CD4-positive, alpha-beta memory T cell (primary cell): ENCODE measurements at places on chromosomes 3 and 15. TPM values are rescaled to one million over a fixed set of nuclear protein-coding genes. Genes with fewer than 3 reads are reported as not detected.

DNA sequence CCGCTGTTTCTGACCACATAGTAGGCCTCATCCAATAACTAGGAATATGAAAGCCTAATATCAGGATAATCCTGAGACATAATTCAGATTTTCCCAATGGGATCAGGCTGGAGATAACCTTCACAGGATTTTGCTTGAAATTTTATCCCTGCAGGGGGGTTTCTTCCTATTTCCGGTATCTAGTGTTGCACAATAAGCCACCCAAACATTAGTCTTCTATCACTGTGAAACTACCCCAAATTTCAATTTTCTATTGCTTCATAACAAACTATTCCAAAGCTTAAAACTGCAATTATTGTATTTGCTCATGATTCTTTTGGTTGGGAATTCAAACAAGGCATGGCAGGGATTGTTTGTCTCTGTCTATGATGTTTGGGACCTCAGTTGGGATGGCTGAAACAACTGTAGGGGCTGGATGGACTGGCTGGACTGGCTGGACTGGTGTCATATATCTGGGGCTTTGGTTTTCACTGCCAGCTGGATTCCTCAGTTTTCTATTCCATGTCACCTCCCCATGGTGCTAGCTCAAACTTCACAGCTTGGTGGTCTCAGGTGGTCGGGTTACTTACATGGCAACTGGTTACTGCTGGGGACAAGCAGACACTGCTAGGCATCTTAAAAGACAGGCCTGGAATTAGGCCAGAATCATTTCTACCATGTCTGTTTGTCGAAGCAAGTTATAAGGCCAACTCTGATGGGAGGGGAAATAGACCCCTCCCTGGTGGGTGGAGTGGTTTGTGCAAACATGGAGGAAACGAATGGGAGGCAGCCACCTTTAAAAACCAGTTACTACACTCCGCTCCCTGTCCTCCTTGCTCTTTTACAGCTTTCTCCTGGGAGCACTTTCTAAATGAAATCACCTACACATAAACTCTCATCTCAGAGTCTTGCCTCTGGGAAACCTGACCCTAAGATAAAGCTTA is 88.2 kb upstream of the STT3B start:
- H3K4me3 ChIP-seq: no peak overlapping the region
- peaks cover 17% of the 10 kb centered on the region for H3K4me1 ChIP-seq
- H3K27ac ChIP-seq: no peak overlapping the region

- DNase-seq: no peak
- H3K27me3 ChIP-seq: no peaks in the 10 kb centered on the region
- peaks cover 52% of the 10 kb centered on the region for H3K36me3 ChIP-seq
- peaks cover 42% of the 10 kb centered on the region for H3K4me1 ChIP-seq
Measured at GRCh38 chr3:121661376-121661775, 673 bp upstream of the HCLS1 start.

DNA sequence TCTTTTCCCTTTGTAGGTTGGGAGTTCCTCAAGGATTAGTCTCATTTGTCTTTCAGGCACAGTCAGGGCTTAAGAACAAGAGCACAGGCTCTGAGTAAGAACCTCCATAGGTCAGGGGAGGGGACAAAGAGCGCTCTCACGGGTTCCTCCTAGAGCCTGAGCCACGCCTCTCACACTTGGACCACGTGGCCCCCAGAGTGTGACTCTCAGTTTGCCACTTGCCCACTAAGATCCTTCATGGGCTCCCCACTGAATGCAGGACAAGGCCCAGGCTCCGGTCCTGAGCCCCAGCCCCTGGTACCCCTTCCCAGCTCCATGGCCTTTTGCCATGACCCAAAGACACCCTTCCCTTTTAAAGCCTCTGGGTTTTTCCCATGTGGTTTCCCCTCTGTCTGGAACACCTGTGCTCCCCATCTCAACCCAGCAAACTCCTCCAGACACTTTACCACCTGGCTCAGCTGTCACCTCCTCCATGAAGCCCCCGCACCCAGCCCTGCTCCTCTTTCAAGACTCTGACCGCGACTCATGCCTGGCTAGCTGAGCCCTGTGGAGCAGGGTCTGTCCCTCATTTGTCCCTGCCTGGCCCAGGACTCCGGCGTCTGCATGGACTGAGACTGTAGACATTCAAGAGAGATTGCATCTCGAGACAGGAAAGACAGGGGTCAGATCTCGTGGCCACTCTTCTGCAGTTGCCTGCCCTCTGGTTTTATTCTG is 32.7 kb downstream of the IQSEC1 start:
- no peaks in the 10 kb centered on the region for H3K27me3 ChIP-seq
- peaks cover 4% of the 10 kb centered on the region for H3K4me1 ChIP-seq
- no peak for DNase-seq

DNA sequence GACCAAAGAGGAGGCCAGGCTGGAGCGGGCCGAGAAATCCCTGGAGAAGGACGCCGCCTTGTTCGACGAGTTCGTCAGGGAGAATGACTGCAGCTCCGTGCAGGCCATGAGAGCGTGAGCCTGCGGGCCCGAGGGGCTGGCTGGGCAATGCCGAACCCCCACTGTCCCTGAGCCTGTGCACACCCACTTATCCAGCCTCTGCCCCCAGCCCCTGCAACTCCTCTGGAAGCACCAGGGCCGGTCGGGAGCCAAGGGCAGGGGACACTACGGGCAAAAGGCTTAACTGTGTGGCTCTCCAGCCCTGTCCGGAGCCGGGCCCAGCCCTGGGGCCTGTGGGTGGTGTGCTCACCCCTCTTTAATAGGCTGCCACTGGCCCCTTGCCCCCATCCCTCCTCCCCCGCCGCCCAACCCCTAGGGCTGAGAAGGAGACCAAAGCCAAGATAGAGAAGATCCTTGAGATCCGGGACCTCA is 24.0 kb downstream of the CFAP100 start:
- no peak for DNase-seq
- H3K36me3 ChIP-seq: no peaks in the 10 kb centered on the region

DNA sequence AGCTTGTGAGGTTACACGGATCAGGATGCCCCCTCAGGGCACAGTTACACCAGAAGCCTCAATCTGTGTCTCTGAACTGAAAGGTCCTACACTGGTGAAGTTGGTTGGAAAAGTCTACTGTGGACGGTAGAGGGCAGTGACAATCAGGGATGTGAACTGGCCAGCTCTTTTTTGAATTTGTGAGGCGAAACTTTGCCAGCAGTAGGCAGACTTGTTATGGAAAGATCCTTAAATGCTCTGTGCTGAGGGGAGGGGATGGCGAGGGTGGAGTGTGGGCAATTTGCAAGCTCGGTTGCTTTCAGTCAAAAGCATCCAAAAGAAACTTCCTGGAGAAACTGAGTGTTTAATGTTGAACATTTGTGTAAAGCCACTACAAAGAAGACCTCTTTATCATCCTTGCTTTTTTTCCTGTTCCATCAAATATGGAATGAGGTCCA is 127.4 kb upstream of the ABHD17C start:
- H3K4me3 ChIP-seq: no peak overlapping the region
- no peak overlapping the region for H3K27ac ChIP-seq
- peak; percentile 3 for DNase-seq
- H3K27me3 ChIP-seq: no peaks in the 10 kb centered on the region
- H3K36me3 ChIP-seq: no peaks in the 10 kb centered on the region

LRRC2 gene
- total RNA-seq: 1.0 TPM

DNA sequence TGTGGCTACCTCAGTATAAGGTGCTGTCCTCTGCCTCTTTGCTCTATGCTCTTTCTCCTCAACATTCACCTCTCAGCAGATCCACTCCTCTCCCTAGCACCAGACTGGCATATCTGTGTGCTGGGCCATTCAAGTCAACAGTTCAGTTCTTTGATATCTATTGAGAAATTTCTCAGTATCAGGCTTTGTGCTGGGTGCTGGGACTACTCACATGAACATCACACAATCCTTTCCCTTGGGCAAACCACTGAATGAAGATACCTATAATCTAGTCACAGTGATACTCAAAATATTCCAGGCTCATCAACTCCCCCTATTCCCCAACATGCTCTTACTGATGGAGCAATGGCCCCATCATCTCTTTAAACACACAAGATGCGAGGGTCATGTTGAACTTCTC is 120.8 kb downstream of the RPL22L1 start:
- no peak overlapping the region for H3K27ac ChIP-seq
- H3K36me3 ChIP-seq: no peaks in the 10 kb centered on the region
- no peak for DNase-seq
- no peaks in the 10 kb centered on the region for H3K27me3 ChIP-seq
- no peaks in the 10 kb centered on the region for H3K4me1 ChIP-seq
- no peak overlapping the region for H3K4me3 ChIP-seq

DNA sequence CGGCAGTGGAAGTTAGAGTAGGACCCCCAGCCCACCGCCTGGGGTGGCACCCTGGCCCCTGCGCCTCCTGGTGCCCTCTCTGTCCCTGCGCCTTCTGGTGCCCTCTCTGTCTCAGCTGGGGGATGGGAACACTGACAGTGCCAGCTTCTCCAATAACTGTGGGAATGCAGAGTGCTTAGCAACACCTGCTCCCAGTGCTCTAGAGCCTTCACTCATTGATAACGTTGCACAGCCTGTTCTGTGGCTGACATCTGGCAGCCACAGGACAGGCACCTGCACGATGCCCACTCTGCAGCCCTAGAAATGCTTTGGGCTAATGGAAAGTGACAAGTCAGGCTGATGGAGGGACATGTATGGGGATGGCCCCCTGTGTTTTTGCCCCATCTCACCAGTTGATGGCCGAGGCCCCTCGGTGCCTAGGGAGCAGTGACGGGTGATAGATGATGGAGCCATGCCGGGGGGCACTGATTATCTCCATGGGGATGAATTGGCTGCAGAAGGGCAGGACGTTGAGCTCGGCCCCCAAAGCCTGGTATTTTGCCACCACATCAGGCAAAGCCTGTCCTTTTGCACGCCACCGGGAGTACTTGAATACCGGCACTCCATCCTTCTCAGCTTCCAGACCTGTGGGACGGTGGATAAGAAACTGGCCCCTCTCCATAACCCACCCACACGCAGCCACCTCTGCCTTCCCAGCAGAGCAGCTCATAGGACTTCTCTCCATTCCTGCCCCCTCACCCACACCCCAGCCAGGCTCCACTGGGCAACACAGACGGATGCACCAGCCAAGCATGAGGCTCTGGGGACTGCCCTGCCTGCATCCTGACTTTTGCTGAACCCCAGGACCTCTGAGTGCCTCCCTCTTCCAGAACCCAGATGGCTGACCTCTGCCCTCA is 22.1 kb downstream of the ALDH1L1 start:
- H3K4me3 ChIP-seq: no peak overlapping the region
- H3K27me3 ChIP-seq: no peaks in the 10 kb centered on the region
- H3K36me3 ChIP-seq: no peaks in the 10 kb centered on the region
- no peak for DNase-seq

ITIH1 gene
- not detected for total RNA-seq

DNA sequence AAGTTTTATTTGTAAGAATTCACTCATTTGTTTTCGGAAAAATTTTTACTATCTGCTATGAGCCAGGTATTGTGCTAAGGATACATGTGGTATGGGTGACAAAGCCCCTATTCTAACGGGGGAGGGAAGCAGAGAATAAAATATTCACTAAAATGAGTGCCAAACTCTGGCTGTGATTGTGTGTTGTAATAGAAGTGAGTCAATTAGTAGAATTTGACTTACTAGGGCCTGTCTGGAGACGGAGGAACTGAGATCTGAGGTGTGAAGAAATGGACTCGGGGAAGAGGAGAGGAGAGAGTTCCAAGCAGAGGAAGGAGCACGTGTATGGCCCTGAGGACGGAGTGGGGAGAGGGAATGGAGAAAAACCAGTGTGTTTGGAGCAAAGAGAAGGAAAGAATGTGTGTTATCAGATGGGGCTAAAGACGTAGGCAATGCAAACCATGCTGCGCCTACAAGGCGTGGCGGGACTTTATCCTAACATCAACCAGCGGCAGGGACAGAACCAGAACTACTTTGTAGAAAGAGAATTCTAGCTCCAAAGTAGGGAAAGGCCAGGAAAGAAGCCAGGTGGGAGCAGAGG is 89.1 kb downstream of the OSBPL10 start:
- no peaks in the 10 kb centered on the region for H3K27me3 ChIP-seq
- H3K36me3 ChIP-seq: no peaks in the 10 kb centered on the region
- H3K4me3 ChIP-seq: no peak overlapping the region
- H3K4me1 ChIP-seq: no peaks in the 10 kb centered on the region
- no peak for DNase-seq

GRCh38 chr3:119672776-119673175 is 4.4 kb downstream of the COX17 start:
- H3K27ac ChIP-seq: no peak overlapping the region
- no peak for DNase-seq
- no peaks in the 10 kb centered on the region for H3K27me3 ChIP-seq

ZCWPW2 gene
- 1.5 TPM for total RNA-seq

GRCh38 chr15:49075881-49076280 is 29.6 kb upstream of the SECISBP2L start:
- DNase-seq: no peak
- H3K27ac ChIP-seq: no peak overlapping the region
- no peaks in the 10 kb centered on the region for H3K4me1 ChIP-seq

PYGO1 gene
- not detected for total RNA-seq

DNA sequence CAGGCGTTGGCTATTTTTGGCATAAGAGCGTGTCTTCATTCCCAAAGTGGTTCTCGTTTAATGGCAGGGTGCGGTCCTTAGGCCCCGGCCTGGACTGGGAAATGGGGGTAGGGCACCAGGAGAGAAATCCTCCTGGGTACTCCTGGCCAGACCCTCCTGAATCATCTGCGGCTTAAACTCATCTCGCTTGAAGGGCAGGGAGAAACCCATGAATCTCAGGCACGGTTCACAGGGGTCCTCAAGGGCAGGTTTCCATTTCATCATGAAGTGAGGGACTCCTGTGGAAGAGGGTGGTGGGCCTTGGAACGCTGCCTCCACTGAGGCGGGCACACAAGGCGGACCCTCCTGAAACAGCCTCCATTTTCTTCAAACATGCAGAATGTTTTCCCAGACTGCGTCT is 48.4 kb downstream of the KLF13 start:
- H3K4me3 ChIP-seq: no peak overlapping the region
- no peaks in the 10 kb centered on the region for H3K27me3 ChIP-seq
- DNase-seq: no peak
- no peak overlapping the region for H3K27ac ChIP-seq
- H3K36me3 ChIP-seq: peaks cover 43% of the 10 kb centered on the region
- peaks cover 52% of the 10 kb centered on the region for H3K4me1 ChIP-seq

DNA sequence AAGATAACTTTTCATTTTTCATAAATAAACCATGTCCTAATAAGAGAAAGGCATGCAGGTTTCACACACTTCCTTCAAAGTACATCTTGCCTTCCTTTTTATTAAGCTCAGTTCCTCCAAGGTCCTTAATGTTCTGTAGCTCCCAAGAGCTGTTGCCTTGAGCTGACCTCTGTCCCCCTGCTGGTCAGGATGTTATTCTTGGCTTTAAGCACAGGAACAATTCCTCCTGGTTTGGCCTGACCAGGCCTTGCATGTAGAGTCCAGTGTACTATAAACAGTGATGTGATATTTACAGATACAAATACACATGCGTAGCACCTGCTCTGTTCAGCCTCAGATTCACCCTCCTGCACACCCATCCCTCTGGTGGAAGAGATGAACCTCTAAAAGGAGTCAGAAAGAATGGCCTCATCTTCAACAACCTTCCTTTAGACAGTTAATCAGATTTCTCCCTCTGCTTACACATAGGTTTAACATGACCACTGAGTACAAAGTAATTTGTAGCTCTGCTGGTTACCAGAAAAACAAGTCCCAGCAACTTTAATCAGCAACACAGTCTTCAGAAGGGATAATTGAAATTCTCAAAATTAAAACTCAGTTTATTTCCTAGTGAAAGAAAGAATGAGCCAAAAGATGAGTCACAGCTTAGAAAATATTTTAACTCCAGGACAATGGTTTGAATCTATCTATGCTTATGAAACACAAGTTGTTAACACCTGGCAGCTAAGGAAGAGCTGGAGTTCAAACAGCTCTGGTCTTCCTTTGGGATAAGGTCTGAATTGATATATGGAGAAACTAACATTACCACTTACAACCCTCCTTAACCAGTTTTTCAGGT is 46.5 kb downstream of the PTPN9 start:
- H3K27me3 ChIP-seq: no peaks in the 10 kb centered on the region
- H3K4me3 ChIP-seq: no peak overlapping the region
